ENCODE measurements at places on chromosomes 5 and 9. TPM values are rescaled to one million over a fixed set of nuclear protein-coding genes. Genes with fewer than 3 reads are reported as not detected.
A peak's percentile ranks its signal among the peaks of the same experiment; 100 is the strongest.

Gene STK32A
- total RNA-seq, result under 0.01 TPM

Gene CCDC69
- total RNA-seq, result 0.56 TPM

DNA sequence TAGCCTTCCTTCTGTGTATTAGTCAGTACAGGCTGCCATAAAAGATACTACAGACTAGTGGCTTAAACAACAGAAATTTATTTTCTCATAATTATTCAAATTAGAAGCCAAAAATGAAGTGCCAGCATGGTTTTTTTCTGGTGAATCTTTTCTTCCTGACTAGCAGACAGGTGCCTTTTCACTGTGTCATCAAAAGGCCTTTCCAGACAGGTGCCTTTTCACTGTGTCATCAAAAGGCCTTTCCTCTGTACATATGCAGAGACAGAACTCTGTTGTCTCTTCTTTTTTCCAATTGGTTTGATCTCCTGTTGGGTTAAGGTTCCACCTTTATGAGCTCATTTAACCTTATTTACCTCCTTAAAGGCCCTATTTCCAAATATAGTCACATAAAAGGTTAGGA lies 599.9 kb downstream of the ISL1 start:
- DNase-seq, result no peak

DNA sequence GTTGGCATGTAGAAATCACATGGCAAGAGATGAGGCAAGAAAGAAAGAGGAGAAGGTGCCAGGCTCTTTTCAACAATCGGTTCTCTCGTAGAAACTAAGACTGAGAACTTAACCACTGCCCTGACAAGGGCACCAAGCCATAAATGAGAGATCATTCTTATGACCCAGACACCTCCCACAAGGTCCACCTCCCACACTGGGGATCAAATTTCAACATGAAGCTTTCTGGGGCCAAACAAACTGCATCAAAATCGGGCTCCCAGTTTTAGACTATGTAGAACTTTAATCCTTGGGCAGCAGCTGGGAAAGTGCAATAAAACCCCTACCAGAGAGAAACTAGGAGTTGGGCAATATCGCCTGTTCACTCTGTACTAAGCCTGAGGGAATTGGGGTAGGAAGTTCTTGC lies 150.2 kb upstream of the CCDC152 start:
- no peak for DNase-seq

DNA sequence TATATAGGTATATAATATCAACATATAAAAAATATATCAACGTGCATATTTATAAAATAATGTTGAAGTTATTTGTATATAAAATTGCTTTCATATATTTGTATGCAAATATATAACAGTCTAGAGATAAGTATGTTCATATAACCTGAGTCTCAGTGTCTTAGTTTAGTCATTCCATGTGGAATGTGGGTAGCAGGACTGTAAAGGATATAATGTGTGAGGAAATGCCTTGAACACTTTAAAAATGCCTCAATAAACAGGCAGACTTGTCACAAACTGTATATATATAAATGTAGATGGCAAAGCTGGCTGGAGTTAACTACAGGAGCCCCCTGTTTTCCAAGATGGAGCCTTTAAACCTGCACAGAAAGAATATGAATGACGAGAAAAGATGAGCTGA lies 48.4 kb downstream of the CCDC125 start:
- peak; percentile 48 for DNase-seq

- no peak for DNase-seq
These were observed 97.1 kb upstream of the MVB12B start for GRCh38 chr9:126229501-126229900.

GRCh38 chr5:65508978-65509377 lies 27.3 kb upstream of the ADAMTS6 start:
- DNase-seq, result peak; percentile 67

DNA sequence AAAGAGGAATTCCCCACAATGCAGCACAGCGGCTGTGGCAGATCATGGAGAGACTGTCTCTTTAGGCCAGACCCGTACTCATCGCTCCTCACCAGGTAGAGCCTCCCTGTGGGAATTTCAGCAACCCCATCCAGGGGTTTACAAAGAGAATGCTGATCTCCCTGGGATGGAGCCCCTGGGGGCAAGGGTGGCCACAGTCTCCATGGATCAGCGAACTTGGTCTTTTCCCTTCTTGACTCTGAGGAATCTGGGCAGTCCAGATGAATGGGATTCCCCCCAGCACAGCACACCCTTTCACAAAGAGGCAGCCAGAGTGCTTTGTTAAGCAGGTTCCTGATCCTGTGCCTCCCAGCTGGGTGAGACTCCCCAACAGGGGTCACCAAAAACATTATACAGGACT lies 108.7 kb upstream of the RGMB start:
- no peak for DNase-seq

DNA sequence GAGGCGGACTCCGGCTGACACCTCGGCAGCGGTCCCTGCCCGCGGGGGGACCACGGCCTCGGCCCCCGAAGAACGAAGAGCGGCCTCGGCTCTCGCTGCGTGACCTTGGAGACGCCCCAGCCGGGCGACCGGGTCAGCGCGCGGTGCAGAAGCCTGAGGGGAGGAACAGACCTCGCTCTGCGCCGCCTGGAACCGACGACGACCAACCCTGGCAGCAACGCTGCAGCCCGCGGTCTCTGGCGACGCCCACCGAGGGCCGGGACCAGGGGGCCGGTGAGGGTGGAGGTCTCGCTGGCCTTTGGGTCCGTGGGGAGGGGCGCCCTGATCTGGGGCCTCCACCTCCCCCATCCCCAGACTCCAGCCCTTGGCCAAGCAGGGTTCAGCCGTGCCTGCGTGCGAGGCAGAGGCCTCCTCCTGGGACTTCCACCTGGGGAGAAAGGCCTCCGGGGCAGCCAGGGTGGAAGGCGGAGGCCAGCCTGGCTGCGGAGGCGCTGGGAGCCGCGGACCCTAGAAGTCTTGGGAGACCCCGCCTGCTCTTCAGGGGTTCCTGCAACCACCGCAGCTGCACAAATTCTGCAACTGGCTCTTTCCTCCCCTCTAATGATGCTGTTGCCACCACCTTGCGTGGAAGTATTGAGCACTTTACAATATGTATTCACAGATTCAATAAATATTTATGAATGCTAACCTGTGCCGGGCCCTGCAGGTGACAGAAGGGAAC lies 44.3 kb upstream of the SLC12A7 start:
- no peak for DNase-seq

GRCh38 chr9:121273064-121273775 lies 5.3 kb downstream of the GSN start:
- DNase-seq, result no peak

- no peak for DNase-seq
These were observed 101.8 kb downstream of the CETN3 start for GRCh38 chr5:90307782-90308181.

- no peak for DNase-seq
These were observed 111.6 kb downstream of the SREK1 start for GRCh38 chr5:66255714-66256113.

- DNase-seq, result peak; percentile 74
These were observed 23.2 kb downstream of the MAP3K1 start for GRCh38 chr5:56838409-56839039.
